ENCODE measurements at places on chromosomes 5 and 9.
A peak's percentile ranks its signal among the peaks of the same experiment; 100 is the strongest.

GRCh38 chr5:159184858-159185381 is 24.4 kb downstream of the RNF145 start:
- peak; percentile 49 for DNase-seq

GRCh38 chr5:157295247-157295646 is 29.3 kb downstream of the CYFIP2 start:
- no peak for DNase-seq

DNA sequence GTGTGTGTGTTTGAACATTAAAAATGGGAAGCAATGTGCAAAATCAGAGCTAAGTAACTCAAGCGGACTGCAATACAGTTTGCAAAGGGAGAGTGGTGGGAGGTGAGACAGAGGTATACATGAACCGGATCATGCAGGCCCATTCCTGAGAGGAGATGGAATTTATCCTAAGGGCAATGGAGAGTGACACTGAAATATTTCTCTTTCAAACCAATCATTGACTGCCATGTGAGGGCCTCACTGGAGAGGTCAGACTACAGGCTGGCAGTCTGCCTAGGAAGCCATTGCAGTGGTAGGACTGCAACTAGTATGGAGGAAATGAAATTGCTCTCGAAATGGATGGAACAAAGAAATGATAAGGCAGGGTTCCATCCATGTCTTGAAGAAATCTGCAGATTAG is 34.8 kb downstream of the TNFSF15 start:
- peak; percentile 54 for DNase-seq

- peak; percentile 27 for DNase-seq
Observed at GRCh38 chr5:122063836-122064235, 14.2 kb downstream of the LOX start.

- peak; percentile 50 for DNase-seq
Observed at GRCh38 chr5:136062366-136063274, 33.8 kb downstream of the TGFBI start.

GRCh38 chr5:135012033-135012588 is 21.9 kb downstream of the PITX1 start:
- DNase-seq: no peak

GRCh38 chr9:136169495-136169894 is 35.4 kb downstream of the LHX3 start:
- no peak for DNase-seq

- DNase-seq: no peak
Observed at GRCh38 chr5:125295405-125295872, 549.0 kb upstream of the ZNF608 start.

DNA sequence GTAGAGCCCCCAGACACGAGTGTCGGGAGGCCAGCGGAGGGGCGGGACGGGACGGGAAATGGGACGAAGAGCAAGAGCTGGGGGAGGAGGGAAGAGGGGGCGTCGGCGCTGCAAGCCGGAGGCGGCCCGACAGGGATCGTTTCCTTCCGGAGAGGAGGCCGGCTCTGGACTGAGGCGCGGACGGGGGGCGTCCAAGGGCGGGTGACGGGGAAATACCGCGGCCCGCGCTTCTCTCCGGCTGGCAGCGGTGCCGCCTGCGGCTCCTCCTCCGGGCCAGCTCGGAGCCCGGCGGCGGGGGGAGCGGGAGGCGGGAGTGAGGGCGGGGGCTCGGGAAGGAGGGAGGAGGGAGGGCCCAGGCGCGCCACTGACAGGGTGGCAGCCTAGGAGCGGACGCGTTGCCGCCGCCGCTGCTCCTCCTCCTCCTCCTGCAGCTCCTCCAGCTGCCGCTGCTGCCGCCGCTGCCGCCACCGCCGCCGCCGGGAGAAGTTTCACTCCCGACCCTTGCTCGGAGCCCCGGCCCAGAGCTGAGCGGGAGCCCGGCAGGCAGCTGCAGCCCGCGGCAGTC is at the start of gene CHSY3:
Gene CHSY3 (plus strand): TSS at position 364 of the 565 bp plus-strand sequence.
- DNase-seq: peak; percentile 70

DNA sequence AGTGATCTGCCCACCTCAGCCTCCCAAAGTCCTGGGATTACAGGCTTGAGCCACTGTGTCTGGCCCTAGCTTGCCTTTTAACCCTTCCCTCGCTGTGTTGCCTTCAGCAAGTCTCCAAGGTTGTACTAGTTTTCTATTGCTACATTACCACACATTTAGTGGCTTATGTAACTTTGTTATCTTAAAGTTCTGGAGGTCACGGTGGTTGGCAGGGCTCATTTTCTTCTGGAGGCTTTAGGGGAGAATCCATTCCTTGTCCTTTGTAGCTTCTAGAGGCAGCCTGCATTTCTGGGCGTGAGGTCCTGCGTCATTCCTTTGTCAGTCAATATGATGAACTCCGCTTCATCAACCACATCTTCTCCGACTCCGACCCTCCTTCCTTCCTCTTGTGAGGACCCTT is 2.9 kb upstream of the PRRC2B start:
- DNase-seq: no peak

GRCh38 chr5:133718457-133718856 is 106.1 kb upstream of the FSTL4 start:
- no peak for DNase-seq

- DNase-seq: no peak
Observed at GRCh38 chr9:95620314-95620713, 103.5 kb upstream of the PTCH1 start.

DNA sequence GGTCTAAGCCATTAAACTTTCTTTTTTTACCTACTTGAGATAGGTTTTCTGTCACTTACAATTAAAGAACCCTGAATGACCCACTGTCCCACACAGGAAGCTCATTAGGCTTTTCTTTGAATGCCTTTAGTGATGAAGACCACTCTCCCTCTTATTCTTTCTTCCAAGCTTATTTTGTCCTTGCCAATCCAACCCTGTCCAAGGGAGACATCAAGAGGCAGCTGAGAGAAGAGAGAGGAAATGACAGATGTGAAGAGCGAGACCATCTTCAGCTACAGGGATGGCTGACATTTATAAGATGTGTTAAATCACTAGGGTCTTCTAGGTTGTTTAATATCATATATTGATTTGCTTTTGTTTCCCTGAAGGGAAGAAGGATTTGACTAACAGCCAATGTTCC is 133.5 kb downstream of the FAM114A2 start:
- no peak for DNase-seq

GRCh38 chr5:113102121-113102531 is 125.5 kb downstream of the DCP2 start:
- DNase-seq: no peak

DNA sequence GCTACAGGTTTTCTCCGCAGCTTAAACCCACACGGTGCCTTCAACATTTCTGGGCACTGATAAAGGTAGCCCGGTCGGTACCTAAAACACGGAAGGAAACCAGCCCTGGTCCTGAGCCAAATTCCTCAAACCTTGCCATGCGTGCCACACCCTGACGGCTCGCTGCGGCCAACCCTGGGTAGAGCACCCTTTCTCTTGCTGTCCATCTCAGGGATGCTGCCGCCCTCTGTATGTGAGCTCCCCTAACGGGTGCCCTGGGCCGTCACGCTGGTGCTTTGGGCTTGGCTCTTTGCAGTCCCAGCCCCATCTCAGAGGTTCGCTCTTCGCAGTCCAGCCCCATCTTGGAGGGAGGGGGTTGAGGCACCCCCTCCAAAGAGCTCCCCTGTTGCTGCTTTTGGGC is 43.9 kb downstream of the PNPLA7 start:
- no peak for DNase-seq

- peak; percentile 25 for DNase-seq
Observed at GRCh38 chr5:65882278-65882677, 44.1 kb upstream of the ERBIN start.

GRCh38 chr9:137881591-137882505 is 4.3 kb downstream of the CACNA1B start:
- DNase-seq: no peak

DNA sequence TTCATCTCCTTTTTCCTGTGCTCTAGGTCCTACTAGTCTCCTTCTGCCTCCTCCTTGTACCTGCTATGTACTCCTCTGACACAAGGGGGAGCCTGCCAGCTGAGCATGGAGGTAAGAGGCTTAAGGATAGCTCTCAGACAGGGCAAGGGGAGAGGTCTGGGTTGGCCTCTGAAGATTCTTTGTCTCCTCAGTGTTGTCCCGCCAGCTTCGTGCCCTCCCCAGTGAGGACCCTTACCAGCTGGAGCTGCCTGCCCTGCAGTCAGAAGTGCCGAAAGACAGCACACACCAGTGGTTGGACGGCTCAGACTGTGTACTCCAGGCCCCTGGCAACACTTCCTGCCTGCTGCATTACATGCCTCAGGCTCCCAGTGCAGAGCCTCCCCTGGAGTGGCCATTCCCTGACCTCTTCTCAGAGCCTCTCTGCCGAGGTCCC is 3.8 kb downstream of the CREB3 start:
- no peak for DNase-seq

GRCh38 chr9:21796768-21797167 is 5.7 kb upstream of the MTAP start:
- DNase-seq: peak; percentile 94

DNA sequence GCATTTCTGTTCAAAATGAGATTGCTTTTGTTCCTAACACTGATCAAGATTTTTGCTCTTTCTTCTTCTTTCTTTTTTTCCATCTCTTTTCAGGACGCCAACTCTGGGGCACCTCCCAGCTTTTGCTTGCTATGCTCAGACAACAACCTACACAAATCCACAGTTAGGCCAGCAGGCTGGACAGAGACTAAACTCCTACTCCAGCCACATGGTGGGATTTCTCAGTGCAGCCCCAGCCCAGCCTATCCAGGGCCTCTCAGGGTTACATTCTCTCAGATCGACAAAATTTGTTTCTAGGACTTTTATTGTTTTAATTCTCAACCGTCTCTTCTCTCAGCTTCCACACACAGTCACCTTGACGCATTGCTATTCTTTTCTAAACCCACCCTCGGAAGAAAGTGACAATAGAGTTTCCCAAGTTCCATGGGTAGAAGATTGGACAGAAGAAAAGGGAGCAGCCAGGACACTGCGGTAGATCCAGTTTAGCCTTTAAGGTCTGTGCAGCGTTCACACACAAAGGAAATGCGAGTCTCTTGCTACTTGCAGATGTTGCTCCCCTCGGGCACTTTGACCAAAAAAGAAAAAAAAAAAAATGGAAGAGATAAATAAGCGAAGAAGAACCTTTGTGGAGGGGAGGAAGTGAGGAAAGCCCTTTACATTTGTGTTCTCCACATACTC is 588.6 kb upstream of the GRAMD2B start:
- no peak for DNase-seq

- no peak for DNase-seq
Observed at GRCh38 chr5:147101659-147102369, 133.0 kb upstream of the STK32A start.

- DNase-seq: no peak
Observed at GRCh38 chr5:21391506-21391905, 1403.5 kb upstream of the CDH18 start.

GRCh38 chr5:74082512-74083055 is 456.6 kb downstream of the ARHGEF28 start:
- no peak for DNase-seq

DNA sequence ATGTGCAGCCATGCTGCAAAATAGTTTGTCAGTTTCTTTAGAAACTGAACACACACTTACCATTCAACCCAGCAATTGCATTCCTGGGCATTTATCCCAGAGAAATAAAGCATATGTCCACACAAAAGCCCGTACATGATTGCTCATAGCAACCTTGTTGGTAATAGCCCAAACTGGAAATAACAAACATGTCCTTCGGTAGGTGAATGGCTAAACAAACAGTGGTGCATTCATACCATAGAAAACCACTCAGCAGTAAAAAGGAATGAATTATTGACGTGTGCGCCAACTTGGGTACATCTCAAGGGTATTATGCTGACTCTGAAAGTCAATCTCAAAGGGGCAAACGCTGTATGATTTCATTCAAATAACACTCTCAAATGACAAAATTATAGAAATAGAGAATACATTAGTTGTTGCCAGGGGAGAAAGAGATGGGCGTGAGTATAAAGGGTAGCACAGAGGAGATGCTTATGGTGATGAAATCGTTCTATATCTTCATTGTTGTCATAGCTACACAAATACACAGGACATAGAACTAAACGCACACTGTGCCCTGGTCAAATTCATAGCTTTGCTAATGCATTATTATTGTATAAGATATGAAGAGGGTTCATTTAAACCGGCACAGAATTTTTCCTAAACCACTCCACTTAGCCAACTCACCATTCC is 58.2 kb downstream of the DRD1 start:
- no peak for DNase-seq

GRCh38 chr5:78634634-78635033 is 13.9 kb downstream of the LHFPL2 start:
- DNase-seq: no peak

- DNase-seq: peak; percentile 9
Observed at GRCh38 chr5:170393235-170393634, 4.1 kb upstream of the KCNMB1 start.

GRCh38 chr5:159178978-159179377 is 30.4 kb downstream of the RNF145 start:
- peak; percentile 71 for DNase-seq

GRCh38 chr5:14464096-14464495 is 117.5 kb upstream of the OTULINL start:
- no peak for DNase-seq

- DNase-seq: no peak
Observed at GRCh38 chr5:132010989-132011621, 353 bp downstream of the ACSL6 start.

DNA sequence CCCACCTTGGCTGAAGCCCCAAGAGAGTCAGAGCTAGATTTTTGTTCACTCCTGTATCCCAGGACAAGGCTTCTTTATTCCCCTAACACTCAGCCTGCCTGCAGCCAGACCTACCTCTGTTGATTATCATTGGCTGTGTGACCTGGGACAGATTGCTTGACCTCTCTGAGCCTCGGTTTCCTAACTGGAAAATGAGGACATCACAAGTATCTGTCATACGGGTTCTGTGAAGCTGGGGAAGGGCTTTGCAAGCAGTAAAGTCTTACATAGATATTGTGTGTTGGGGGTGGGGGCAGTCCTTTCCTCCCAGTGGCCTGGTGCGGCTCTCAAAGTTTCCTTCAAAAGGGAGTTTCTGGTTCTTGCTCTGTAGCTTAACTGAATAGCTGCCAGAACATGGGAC is 2.5 kb upstream of the NEK6 start:
- DNase-seq: peak; percentile 45

GRCh38 chr5:129474544-129474943 is 14.4 kb downstream of the ADAMTS19 start:
- no peak for DNase-seq

DNA sequence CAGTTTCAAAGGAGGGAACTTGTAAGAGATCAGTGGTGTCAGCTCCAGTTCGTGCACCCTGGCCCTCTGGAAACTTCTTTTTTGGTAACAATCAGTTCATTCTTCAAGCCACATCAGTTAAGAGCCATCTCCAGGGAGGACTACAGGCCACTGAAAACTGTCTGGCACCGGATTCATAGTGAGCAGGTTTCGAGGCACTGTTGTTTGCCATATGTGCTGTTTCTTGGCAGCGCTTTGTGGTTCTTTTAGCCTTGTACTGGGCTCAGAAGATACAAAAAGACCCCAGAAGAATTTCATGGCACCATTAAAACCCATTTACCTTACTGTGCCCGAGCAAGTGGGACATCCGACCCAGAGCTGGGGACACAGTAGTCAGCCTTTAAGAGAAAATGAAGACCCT is 68.5 kb downstream of the OTULIN start:
- no peak for DNase-seq

- peak; percentile 34 for DNase-seq
Observed at GRCh38 chr9:19965336-19965735, 176.5 kb upstream of the SLC24A2 start.

All from trophoblast cell (in vitro differentiated cells and primary cell).